ENCODE measurements at places on chromosomes 1 and 21.

GRCh38 chr1:45230537-45230936 lies 24.1 kb upstream of the ZSWIM5 start:
- H3K4me3 ChIP-seq: no peak overlapping the region
- H3K4me1 ChIP-seq: no peaks in the 10 kb centered on the region
- DNase-seq: no peak

- DNase-seq: no peak
- H3K36me3 ChIP-seq: no peaks in the 10 kb centered on the region
- H3K27ac ChIP-seq: no peak overlapping the region
- no peak overlapping the region for H3K4me3 ChIP-seq
Measured at GRCh38 chr1:216932424-216932823, 209.2 kb upstream of the ESRRG start.

DNA sequence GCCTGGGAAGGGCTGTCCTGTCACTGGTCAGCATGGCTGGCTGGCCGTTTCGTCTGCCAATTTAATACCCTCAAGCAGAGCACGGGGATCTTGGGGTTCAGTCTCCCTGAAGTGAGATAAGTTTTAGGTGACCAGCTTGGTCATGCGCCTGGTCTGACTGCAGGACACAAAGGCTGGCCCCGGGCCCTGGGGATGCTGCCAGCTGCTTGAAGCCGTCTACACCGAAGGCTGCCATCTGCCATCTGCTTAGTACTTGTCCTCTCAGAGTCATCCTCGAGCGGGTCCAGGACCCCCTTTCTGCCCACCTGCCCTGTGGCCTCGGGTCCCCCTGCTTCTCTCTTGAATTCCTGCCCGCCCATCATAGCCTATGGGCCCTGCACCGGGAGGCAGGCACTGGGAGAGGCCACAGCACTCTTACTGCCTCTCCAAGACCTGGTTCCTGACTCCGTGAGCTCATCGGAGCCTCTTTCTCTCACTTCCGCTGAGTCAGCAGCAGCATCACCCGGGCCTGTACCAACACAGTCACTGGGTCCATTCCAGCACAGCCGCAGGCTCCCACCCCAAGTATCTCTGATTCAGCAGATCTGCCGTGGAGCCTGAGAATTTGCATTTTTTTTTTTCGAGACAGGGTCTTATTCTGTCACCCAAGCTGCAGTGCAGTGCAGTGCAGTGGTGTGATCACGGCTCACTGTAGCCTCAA lies 7.0 kb downstream of the FBLIM1 start:
- H3K4me1 ChIP-seq: peaks cover 40% of the 10 kb centered on the region
- no peak for DNase-seq
- H3K27me3 ChIP-seq: no peaks in the 10 kb centered on the region
- H3K36me3 ChIP-seq: peaks cover 53% of the 10 kb centered on the region
- H3K27ac ChIP-seq: peak overlapping the region; percentile 30

DNA sequence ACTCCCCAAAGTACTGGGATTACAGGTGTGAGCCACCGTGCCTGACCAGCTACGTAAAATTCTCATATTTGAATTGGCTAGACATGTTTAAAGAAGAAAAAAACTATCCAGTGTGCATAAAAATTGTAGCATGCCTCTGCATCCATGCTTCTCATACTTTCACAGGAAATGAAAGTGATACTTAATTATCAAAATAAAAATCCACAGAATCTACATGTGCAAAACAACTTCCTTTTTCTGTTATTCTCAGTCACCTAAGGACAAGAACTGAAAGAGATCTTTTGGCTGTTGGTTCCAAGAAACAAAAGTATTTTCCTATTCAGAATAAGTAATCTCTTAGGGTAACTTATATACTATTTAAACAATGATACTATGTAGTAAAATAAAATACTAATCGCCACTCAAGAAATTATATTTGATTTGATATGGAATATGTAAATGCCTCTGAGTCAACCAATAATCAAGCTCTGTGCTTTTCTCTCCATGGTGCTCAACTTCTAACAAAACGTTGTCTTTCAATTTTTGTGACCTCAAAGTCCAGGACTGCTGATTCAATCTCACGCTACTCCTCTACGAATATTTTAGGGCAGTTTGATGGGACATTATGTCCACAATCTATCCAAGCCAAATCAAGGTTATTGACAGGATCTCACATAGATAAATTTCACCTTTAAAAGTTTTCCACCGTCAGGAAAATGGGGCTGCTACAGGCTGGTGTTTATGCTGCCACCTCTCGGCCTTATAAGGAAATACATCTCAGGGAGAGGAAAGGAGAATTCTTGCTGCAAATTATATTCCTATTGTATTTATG lies 102.7 kb downstream of the ZNF281 start:
- H3K27me3 ChIP-seq: peaks cover 2% of the 10 kb centered on the region
- peak; percentile 50 for DNase-seq
- no peak overlapping the region for H3K4me3 ChIP-seq
- no peaks in the 10 kb centered on the region for H3K4me1 ChIP-seq
- H3K36me3 ChIP-seq: no peaks in the 10 kb centered on the region
- H3K27ac ChIP-seq: no peak overlapping the region

Measured in endothelial cell of umbilical vein (primary cell).